ENCODE measurements at places on chromosomes 12 and 14.

GRCh38 chr14:36333119-36333518, 12.7 kb upstream of the MBIP start:
- DNase-seq = no peak

DNA sequence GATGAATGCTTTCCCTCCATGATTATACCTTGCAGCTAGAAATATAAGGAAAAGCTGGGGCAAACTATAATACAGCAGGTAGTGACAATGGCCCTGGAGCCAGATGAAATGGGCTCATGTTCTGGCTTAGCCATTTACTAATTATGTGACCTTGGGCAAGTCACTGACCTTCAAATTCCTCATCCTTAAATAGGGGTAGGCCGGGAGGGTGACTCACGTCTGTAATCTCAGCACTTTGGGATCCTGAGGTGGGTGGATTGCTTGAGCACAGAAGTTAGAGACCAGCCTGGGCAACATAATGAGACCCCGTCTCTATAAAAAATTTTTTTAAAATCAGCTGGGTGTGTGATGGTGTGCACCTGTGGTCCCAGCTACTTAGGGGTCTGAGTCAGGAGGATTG, 155.4 kb downstream of the C12orf75 start:
- DNase-seq = no peak

- no peak for DNase-seq
Observed at GRCh38 chr12:116144384-116144783, 133.1 kb downstream of the MED13L start.

DNA sequence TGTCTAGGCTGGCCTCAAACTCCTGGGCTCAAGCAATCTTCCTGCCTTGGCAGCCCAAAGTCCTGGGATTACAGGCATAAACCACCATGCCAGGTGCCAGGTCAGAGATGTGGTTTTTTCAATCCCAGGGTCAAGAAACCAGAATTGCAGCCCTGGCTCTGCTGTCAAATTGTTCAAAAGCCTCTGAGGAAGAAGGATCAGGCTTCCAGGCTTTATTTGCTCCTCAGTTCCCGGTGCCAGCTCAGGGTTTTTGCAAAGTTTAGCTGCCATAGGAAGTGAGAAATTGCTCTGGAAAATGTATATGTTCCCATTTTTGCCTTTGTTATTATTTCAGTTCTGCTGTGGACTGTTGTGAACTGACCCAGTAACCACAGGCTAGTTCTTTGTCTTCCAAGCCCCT, 28.7 kb downstream of the WNT5B start:
- DNase-seq = no peak

DNA sequence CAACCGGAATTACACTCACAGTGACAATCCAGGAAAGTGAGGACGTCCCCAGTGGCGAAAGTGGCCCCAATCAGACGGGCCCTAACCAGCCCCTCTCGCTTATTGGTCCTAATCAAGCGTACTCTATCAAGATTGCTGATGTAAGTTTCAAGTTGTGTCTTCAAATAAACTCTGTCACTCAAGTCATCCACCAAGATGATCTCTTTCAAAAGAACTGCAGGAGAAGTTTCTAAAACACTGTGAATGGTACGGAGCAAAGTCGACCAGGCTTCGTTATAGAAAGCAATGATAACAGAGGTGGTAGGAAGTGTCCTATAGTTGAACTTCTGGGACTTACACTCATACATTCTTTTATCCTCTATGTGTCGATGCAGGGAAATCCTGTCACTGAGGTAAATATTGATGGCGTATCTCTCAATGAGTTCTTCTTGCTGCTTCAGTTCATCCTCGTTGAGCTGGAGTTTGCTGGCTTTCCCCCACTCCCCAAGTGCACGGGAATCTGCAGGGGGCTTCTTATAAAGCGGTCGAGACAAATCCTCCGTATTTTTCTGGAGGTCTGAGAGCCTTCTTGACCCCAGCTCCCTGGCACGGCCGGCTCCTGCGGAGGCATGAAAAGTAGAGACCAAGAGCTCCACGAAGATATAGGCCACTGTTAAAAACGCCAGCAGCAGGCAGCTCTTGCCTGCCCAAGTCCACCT, 604 bp downstream of the GALNT4 start:
- no peak for DNase-seq

DNA sequence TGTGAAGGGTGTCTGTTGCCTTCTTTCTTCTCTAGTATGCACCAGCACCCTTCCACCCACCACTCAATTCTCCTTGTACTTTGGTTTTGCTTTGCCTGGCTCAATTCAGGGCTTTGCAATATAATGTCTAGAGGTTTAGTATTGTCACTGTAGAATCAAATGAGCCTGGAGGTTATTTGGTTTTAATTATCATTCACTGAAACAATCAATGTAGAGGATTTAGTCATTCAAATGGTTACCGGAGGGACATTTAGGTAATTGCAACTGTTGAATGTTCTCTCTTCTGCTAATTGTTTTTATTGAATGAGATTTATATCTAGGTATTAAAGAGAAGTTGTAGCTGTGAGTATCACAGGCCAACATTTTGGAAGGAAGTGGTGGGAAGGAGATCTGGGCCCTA, 29.3 kb upstream of the NFKBIA start:
- DNase-seq = no peak

- DNase-seq = no peak
Observed at GRCh38 chr14:87705439-87705896, 287.5 kb downstream of the GALC start.

GRCh38 chr14:73712540-73713180, 1.5 kb downstream of the PNMA1 start:
- no peak for DNase-seq

DNA sequence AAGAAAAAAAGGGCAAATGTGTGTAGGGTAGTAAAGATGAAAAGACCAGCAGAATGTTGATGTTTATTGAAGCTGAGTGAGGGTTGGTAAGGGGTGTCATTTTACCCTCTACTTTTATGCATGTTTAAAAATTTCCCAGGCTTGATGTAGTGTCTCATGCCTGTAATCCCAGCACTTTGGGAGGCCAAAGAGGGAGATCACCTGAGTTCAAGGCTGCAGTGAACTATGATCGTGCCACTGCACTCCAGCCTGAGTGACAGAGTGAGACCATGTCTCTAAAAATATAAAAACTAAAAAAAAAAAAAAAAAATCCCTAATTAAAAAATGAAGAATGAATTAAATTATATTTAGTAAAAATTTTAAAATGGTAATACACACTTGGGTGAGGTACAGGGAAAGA, 8.5 kb downstream of the SEL1L start:
- no peak for DNase-seq

GRCh38 chr14:79788346-79788745, 423.0 kb downstream of the DIO2 start:
- no peak for DNase-seq

DNA sequence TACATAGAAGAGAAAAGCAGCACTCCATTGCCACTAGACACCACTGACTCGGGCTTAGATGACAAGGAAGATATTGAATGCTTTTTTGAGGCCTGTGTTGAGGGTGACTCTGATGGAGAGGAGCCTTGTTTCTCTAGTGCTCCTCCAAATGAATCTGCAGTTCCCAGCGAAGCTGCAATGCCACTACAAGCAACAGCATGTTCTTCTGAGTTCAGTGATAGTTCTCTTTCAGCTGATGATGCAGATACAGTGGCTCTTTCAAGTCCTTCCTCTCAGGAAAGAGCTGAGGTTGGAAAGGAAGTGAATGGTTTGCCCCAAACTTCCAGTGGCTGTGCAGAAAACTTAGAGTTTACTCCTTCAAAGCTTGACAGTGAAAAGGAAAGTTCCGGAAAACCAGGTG, 114.5 kb upstream of the NPAS3 start:
- no peak for DNase-seq

DNA sequence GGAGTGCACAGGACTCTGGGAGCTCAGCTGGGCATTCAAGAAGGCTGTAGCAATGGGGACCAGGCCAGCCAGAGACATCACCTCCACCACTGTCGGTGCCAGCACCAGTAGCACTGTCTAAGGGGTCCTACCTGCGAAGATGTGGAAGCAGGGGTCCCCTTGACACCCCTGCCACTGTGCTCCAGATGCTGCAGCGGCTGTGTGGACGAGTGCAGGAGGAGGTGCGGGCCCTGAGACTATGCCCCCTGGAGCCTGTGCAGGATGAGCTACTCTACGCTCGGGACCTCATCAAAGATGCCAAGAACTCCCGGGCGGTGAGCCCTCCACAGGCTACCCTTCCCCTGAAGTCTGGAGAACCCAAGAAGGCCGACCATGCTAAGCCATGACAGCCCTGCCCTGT, 8.6 kb downstream of the CARMIL3 start:
- no peak for DNase-seq

- DNase-seq = no peak
Observed at GRCh38 chr14:62597143-62597542, 448.1 kb downstream of the KCNH5 start.

DNA sequence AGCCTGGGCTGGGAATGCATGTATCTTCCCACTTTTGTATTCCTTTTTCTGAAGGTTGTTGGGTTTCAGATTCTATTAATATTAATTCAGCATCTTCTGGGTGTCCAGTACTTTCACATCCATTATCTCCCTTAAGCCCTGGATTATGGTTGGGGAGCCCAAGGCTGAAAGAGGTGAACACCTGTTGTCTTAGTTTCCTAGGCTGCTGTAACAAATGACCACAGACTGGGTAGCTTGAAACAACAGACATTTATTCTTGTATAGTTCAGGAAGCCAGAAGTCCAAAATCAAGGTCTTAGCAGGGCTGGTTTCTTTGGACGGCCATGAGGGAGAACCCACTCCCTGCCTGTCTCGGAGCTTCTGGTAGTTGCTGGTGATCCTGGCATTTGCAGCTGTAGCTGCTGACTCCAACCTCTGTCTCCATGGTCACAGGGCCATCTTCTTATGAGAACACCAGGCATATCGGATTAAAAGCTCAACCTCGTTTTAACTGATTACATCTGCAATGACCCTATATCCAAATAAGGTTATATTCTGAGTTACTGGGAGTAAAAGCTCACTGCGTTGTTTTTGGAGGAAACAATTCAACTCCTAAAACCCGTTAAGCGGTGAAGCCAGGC, 68.2 kb upstream of the CLMN start:
- DNase-seq = no peak

- DNase-seq = no peak
Observed at GRCh38 chr14:33493990-33494389, 456.9 kb downstream of the EGLN3 start.

DNA sequence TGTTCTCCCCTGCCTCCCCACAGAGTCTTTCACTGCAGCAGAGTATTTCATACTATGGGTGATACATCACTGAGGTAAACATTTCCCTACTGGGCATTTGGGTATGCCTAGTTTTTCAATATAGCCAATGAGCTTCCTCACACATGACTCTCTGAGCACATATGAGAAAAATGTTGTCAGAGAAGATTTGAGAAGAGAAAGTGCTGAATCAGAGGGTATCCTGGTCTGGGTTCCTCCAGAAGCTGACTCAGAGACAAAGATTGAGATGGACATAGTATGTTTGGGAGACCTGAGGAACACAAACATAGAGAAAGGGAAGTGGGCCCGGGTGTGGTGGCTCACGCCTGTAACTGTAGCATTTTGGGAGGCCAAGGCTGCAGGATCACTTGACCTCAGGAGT, 12.6 kb downstream of the SLC8B1 start:
- no peak for DNase-seq

DNA sequence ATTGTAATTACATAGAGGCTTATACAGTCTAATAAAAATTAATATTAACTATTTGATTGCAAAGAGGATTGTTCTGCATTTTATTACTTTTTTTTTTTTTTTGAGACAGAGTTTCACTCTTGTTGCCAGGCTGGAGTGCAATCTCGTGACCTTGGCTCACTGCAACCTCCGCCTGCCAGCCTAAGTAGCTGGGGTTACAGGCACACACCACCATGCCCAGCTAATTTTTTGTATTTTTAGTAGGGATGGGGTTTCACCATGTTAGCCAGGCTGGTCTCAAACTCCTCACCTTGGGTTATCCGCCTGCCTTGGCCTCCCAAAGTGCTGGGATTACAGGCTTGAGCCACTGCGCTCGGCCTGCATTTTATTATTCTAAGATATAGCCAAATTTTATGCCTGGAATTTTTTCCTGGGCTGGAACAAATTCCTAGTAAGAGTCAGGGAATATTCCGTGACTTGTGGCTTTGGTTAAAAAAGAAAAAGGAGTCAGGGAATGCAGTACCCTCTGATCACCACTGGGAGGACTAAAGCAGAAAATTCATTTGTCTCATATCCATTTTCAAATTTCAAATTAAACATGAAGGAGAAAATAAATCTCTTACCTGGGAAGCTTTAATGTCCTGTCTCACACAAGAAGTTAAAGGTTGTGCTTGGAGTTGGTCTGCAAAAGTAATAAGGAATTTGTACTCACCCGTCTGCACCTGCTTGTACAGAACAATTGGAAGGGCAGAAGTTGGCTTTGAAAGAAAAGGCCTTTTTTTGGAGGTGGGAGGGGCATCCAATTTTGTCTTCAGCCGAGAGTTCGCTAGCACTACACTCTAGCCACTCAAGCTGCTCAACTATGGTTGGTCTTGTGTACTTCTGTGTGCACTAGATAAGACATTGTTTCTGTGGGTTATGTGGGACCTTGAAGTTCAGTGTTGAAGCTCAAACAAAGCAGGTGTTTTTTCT, 8.7 kb downstream of the MARK3 start:
- no peak for DNase-seq

DNA sequence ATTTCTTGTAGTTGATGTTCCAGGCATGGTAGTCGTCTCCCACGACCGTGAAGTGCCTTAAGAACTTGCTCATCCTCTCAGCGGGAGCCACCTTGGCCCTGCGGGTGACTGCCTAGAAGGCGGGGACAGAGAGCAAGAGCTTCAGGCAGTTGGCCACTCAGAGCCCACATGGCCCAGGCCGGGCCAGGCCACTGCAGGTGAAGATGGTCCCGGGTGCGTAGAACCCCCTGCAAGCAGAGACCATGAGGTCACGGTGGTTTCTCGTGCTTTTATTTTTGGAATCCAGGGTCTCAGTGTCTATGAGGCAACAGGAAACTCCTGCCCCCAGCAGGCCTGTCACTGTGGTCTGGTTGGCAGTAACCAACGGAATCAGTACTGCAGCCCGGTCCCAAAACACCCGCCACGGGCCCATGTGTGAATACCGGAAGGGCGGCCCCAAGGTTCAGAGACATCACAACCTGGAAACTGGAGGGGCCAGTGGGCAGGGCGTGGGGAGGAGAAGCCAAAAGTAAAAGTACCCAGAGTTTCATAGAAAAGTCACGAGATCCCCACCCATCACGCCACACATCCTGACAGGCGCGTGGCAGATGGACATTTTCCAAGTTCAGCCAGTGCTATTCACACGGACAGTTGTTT, 27.5 kb downstream of the HVCN1 start:
- peak; percentile 27 for DNase-seq

GRCh38 chr12:111636209-111636945, 37.3 kb upstream of the ATXN2 start:
- no peak for DNase-seq

DNA sequence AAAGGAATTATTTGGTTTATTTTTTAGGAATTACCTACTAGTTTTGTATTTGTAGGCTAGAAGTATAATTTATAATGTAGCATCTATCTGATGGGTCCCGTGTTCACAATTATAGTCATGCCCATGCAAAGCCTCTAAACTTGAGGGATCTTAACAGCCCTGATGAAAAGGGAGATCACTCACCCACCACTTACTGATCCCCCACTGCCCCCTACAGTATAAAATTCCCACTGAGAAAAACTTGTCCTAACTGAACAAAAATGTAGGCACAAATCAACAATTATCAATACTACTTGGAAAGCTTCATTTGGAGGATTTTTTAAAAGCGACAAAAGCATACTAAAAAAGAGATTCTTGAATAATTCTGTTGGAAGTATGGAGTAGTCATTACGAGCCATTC, 21.0 kb downstream of the WIF1 start:
- DNase-seq = no peak

Data from stimulated activated CD4-positive, alpha-beta T cell treated with anti-CD3 and anti-CD28 coated beads, TNF-alpha, amount 100 ng/mL, for 48 hours (primary cell).